Germinal center (tissue), 1 donor: ENCODE measurements at places on chromosomes 1 and 21.
A peak's percentile ranks its signal among the peaks of the same experiment; 100 is the strongest.

- DNase-seq, result no peak
Measured at GRCh38 chr1:117810553-117810952, 118.9 kb downstream of the GDAP2 start.

GRCh38 chr21:44727321-44727720 lies 15.9 kb upstream of the TSPEAR start:
- DNase-seq, result no peak

DNA sequence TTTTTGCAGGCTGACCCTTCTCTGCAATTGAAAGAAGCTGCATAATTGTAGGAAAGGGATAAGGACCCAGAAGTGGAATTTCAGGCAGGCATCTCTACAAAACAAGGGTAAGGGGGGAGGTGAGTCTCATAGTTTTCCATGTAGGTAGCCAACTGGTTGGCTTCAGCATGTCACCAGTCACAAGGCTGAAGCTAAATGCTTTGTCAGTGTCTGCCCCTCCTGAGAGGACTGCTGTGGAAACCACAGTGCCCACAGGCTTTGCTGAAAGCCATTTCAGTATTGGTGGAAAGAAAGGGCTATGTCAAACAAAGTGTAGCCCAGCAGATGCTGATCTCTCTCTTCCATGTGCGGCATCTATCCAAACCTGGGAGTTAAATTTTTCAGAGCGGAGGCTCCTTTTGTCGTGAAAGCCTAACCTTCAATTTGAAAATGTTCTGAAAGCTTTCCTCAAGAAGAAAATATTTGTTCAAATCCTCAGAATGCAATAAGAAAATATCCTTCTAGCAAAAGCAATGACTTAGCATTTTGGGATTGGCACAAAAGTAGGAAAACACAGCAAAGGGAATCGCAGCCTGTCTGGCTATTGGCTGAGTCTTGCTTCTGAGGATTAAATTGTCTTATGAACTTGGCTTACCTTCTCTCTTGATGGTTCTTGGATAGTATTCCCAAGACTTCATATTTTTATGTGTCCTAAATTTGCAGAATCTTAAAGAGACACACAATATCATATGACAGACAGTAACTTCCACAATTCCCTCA lies 591.7 kb downstream of the PLPP3 start:
- no peak for DNase-seq

DNA sequence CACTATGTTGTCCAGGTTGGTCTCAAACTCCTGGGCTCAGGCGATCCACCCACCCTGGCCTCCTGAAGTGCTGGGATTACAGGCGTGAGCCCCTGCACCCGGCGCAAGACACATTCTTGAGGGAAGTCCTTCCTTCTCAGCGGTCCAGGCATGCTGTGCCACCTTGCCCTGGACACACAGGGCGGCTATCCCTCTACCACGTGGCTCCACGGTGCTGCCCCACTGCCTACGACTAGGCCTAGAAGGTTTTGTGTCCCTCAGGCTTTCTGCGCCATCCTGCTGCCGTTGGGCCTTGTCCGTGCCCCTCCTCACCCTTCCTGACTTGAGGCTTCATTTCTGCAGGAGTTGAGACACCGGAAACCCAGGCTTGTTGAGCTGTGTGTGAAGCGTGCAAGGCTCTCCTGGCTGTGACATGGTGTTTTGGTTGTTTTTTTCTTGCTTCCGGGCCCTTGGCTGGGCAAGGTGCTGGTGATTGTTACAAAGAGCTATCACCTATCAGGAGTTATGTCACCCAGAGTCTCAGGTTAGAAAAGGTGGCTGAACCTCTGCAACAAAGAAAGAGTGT lies 13.9 kb downstream of the C1orf174 start:
- no peak for DNase-seq

DNA sequence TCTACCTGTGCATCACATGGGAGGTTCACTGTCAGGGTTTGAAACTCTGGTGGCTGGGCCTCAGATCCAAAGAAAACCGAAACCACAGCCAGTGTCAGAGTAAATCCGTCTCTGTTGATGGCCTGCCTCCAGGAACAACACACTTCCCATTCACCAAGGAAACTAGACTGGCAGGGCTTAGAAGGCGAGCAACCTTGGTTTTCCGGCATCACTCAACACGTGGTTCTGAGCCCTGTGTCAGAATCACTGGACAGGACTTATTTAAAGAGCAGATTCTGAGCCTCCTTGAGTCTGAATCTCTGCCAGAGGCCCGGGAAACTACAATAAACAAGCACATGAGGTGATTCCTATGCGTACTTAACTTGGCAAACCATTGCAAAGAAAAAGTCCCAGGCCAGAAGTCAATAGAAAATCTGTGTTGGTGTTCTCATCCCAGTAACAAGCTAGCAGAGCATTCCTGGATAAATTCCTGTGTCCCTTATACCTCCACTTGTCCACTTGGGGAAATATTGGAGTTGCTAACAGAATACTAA lies 70.0 kb downstream of the KCTD3 start:
- DNase-seq, result no peak

GRCh38 chr1:205445646-205445935 lies 10.3 kb downstream of the BLACAT1 start:
- no peak for DNase-seq

DNA sequence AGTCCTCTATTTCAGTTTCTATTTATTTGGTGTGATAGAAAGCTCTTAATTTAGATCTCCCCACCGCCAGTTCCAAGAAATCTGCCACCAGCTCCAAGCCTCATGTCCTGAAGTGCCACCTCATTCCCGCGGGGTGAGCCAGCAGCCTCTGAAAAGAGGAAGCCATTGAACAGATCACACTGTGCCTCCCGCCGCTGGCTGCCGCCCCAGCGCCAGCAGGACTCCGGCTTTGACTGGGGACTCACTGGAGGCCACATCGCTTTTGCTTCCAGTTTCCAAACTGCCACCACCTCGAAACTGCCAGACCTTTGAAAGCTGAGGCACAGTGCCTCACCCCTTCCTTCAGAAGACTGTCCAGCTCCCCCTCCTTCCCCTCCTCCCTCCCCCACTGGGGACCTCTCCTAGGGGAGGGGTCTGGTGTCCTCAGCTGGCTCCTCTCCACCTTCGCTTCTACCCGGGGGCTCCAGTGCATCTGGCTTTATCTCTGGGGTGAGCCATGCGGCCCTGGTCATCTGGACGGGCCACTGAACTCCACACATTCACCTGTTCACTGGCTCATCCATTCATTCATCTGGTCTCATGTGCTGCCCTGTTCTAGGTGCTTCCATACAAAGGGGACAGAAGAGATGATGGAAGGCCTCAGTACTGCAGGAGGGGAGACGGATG lies 58.9 kb downstream of the VPS26C start:
- peak; percentile 85 for DNase-seq

DNA sequence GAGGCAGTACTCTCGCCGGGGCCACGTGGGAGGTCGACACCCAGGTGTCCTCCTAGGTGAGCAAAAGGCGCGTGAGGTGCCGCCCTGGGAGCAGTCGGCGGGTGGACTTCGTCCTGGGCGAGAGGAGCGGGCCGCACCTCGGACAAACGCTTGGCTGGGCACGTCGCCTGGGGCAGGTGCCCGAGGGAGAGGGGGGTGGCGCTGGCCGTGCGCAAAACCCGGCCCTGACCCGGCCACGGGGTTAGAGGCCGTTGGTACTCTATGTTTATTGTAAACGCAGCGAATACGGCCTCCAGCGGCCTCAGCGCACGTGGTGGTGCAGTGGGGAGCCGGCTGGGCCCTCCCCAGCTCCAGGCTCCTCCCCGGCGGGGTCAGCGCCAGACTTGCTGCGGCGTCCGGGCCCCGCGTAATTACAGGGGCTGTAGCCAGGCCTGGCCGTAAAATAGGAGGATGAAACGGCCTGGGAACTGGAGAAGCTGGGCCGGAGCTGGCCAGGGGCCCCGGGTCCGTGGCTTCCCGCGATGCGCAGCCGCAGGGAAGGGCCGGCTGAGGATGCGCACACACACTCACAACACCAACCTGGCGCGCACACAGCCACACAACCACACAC lies 1.6 kb upstream of the EFNA1 start:
- DNase-seq, result no peak

DNA sequence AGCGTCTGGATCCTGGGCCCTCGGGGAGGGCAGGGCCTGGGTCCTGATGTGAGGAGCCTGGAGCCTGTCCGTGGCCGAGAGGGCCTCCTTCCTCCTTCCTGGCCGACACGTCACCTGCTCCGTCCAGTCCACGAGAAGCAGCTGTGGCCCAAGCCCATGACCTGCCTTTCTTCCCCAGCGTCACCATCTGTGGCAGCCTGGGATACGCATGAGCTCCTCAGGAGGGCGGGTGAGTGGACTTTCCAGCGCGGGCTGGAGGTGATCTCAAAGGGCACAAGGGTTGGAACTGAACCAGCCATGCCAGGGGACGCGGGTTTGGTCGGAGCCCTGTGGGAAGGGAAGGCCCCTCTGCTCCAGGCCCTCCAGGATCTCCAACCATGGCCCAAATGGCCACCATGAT lies 90.4 kb downstream of the DHRS3 start:
- DNase-seq, result no peak

- DNase-seq, result no peak
Measured at GRCh38 chr1:28416509-28417194, 47.1 kb downstream of the PHACTR4 start.

DNA sequence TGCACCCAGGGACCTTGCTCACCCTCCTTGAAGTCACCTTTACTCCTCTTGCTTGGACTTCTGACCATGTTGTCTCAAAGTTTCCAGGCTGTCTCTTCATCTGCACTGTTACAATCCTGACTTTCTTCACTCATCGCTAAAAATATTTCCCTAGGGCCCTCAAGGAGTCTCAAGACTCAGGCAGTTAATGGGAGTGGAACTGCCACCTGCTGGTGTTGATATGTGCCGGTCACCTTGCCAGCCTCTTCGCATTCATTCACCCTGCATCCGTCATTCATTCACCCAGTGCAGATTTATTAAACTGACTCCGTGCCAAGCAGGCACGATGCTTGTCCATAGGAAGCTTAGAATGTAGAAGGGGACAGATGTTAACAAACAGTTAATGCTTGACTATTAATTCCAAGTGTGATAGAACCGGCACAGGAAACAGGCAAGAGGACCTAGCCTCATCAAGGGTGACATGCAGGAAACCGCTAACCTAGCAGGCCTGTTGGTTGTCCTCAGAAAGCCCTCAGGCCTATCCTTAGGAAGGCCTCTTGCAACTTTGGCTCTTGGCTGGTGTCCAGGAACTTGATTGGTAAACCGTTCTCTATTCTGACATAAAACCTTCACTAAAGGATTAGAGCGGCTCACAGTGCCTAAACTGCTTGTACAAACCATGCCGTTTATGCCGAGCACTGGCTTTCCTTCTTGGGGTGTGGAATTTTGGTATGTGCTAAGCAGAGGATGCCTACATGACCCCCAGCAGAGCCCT lies 342.2 kb downstream of the CAMTA1 start:
- no peak for DNase-seq

DNA sequence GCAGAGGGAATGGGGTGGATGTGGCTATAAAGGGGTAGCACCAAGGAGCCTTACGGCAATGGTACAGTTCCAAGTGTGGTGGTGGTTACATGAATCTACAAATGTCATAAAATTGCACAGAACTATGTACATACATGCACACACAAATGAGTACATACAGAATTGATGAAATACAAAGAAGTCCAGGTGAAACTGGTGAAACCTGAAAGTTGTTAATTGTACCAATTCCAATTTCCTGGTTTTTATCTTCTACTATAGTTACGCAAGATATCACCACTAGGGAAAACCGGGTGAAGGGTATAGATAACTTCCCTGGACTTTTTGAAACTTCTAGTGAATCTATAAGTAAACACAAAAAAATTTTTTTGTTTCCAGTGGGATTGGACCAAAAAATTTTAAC lies 18.9 kb downstream of the HSF2BP start:
- no peak for DNase-seq
